ENCODE measurements at places on chromosomes 7 and 10.

DNA sequence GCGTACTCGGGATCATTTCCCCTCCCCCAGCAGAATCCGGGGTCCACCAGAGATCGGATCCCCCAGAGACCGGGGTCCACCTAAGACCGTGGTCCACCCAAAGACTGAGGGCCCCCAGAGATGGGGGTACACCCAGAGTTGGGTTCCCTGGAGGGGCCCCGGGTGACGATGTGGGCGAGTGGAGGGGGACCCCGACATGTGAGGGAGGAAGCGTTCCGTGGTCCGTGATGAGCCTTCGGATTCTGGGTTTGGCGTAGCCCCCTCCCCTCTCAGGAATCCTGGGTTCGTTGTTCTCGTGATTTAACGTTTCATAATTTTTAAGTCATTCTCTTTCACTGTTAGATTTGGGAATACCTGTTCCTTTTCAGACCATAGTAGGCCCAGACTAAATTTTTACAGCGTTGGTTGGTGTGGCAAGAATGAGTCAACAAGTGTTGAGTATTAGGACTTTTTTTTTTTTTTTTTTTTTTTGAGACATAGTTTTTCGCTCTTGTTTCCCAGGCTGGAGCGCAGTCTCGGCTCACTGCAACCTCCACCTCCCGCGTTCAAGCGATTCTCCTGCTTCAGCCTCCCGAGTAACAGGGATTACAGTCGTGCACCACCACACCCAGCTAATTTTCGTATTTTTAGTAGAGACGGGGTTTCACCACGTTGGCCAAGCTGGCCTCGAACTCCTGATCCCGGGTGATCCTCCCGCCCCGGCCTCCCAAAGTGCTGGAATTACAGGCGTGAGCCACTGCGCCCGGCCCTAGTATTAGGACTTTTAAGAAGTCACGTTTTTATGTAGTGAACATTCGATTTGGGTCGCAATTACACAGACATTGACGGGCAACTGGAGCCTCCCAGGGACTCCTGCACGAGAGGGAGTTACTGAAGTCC lies 672 bp downstream of the GTPBP4 start:
- DNase-seq: peak; percentile 29

GRCh38 chr10:101693651-101693977 lies 1.4 kb downstream of the FBXW4 start:
- no peak for DNase-seq

DNA sequence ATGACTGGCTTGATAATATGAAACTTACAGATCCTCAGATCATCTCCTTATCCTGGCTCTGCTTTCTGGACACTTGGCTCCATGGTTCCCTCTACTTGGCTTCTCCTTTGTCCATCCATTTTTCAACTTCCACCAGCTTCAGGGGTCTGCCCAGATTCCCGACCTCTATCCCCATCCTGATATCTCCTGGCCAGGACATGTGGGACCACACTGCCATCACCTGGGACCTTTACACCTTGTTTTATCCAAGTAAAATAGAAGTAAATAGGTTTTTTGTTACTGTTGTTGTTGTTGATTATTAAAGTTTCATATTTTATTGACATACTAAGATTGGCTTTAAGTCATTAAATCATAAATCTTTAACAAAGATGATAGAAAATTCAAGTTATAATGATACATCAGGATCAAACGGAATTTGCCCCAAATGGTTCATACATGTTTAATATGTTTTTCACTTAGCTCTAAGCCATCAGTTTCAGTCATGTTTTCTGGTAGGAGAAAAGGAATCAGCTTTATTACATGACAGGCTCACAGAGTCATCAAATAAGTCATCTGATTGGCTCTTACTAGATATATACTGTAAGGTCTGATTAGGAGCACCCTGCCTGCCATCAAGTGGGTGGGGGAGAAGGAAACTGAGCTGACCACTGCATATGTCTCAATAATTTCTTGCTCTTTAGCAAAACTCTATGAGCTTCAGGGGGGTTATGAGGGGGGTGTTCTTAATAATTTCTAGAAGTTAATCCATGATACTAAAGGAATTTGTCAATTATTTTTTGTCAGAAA lies 111.5 kb upstream of the AHR start:
- no peak for DNase-seq

DNA sequence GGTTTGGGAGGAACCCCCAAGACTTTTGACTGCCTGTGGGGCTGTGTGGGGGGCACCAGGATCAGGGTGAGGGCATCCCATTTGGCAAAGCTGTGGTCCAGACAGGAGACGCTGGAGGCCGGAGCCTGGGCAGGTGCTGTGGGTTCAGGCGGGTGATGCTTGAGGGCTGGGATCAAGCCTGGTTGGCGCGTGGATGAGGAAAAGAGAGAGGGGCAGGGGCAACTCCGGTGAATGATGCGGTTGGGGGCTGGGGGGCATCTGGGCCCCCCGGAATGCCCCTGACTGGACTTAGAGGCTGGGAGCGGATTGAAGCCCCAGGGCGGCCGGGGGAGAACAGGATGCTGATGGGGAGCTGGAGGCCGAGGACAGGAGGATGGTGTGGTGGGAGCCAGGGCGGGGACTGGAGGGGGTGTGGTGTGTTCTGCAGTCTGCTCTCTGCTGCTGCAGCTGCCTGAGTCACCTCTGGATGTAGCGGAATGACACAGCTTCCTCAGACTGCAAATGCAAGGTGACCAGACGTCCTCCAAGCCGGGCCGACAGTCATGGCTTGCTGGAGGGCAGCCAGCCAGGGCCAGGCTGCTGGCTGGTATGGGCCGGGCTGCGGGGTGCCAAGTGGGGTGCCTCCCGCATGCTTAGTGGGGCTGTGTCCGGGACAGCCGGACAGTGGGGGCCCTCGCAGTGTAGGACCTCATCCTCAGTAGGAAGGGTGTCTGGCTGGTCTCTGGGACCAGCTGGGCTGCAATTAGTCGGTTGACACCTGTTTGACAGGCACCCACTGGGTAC lies 3.2 kb downstream of the MAFK start:
- DNase-seq: peak; percentile 94

- no peak for DNase-seq
Measured at GRCh38 chr10:93384006-93384405, 98.1 kb downstream of the MYOF start.

DNA sequence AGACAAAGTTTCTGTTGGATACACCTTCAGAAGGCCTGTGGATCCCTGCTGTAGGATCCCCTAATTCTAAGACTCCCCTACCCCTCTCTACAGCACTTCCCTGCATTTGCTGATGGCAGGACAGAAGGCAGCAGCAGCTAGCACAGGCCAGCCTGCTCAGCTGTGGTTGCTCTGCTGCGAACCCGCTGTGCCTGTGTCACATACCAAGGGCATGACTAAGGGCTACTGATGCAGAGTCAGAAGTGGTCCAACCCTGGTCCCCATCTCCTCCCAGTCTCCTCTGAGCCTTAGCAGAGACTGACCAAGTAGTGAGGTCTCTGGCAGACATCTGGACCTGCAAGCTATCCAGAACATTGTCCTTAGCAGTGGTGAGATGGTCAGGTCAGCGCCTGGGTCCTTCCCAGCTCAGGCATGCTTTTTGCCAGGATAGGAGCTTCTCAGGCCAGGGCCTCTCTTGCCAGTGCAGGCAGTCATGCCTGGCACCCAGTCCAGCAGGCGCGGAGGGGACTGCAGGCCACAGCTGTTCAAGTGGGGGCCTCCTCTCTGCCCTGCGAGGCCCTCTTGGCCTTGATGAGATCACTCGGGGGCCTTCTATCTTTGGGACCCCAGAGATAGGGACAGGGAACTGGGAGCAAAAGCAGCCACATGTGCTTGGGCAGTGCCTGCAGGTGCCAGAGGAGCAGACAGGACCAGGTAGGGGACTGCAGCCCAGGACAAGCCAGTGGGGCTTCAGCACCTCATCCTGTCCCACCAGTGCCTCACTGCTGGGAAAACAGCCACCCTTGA lies 146.4 kb downstream of the ZNF248 start:
- DNase-seq: peak; percentile 61

- DNase-seq: no peak
Measured at GRCh38 chr10:73088304-73088703, 8.4 kb downstream of the P4HA1 start.

DNA sequence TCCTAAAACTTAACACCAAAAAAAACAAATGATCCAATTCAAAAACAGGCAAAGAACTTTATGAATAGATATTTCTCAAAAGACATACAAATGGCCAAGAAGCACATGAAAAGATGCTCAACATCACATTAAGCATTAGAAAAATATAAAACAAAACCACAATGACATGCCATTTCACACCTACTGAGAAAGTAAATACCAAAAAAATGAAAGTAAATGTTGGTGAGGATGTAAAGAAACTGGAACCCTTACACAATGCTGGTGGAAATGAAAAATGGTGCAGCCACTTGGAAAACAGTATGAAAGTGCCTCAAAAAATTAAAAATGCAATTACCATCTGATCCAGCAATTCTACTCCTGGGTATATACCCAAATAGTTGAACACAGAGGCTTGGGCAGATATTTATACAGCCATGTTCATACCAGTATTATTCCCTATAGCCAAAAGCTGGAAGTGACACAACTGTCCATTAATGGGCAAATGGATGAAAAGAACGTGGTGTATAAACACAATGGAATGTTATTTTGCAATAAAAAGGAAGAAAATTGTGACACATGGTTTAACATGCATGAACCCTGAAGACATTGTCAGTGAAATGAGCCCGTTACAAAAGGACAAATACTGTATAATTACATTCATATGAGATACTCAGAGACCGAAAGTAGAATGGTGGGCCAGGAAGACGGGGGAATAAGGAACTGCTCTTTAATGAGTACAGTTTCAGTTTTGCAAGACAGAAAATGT lies 89.0 kb downstream of the JMJD1C start:
- no peak for DNase-seq

GRCh38 chr7:123863461-123863860 lies 18.5 kb downstream of the HYAL4 start:
- DNase-seq: no peak

DNA sequence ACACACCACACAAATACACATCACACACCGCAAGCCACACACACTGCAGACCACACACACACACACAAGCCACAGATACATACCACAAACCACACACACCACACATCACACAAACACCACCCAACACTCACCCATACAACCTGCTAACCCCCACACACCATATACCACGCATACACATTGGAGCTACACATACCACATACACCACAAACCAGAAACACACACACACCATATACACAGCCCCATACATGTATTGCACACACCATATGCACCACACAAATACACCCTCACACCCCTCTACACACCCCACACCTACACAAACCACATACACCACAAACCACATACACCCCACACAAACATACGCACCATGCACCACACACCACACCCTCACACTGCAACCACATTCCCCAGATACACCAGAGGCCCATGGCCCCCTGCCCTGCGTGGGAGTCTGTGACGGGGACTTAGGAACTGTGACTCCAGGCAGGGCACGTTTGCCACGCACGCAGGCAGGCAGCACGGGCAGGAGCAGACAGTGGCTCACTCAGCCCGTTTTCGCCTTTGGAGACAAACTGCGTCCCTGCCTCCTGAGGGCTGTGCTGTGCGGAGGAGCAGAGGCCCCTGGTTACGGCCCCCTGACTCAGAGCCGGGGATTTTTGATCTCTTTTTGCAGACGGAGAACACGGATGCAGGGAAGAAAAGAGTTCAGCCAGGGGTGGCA lies 52.6 kb downstream of the TMEM209 start:
- DNase-seq: no peak

- DNase-seq: peak; percentile 42
Measured at GRCh38 chr10:61000769-61001730, 57.1 kb upstream of the RHOBTB1 start.

GRCh38 chr10:1432161-1432560 lies 305.2 kb downstream of the ADARB2 start:
- DNase-seq: no peak

DNA sequence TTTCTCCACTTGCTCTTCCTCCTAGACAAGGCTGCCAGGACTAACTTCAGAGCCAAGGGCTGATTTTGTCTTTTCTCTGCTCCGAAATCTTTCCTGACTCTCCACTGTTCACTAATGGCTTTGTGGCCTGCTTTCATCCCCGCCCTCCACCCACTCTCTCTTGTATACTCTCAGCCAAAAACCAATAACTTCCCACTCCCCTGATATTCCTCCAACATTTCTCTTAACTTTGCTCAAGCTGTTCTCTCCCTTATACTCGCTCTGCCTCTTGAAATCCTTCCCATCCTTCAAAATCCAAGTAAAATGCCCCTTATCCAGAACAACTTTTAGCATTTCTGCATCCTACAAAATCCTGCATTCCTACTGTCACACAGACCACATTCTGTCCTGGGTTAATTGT lies 214.8 kb downstream of the PHTF2 start:
- DNase-seq: no peak

GRCh38 chr7:47290466-47290865 lies 291.4 kb downstream of the TNS3 start:
- no peak for DNase-seq

DNA sequence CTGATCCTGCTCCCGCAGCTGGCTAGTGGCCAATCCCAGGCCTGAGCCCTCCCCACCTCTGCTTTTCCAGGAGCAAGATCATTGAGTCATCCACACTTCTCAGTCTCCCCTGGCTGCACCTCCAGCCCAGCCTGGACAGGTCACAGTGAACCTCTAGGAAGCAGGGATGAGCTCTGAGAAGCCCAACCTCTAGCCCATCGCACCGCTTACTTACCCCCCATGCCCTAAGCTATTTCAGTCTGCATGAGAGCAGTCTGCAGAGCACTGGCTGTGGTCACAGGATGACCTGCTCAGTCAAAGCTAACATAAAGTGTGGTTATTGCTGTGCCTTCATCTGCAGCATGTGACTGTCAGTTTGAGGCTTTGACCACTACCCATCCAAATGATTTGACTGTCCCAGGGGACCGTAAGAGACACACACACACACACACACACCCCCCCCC lies 129.2 kb downstream of the SORBS1 start:
- DNase-seq: no peak

DNA sequence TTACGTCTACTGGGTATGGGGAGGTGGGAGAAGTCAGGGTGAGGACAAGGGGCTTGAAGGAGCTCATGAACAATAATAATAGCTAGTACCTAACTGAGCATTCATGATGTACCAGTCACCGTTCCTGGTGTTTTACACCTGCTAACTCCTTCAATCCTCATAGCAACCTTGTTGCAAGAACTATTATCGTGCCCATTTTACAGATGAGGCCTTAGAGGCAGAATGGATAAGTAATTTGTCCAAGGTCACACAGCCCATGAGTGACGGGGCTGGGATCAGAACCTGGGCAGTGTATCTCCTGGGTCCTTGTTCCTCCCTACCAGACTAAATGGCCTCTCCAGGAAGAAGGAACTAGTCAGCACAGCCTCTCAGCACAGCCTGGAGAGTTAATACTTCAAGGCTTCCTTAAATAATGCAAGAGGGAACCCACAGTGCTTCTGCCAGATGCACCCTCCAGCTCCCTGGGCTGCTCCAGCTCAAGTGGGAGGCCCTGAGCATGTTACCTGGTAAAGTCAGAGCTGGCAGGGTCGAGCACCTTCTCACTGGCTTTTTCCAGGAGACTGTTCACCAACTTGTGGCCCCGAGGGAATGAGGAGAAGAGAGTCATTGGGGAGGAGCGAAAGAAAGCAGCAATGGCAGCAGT lies 28.8 kb downstream of the RRP12 start:
- no peak for DNase-seq
